Right renal cortex interstitium (tissue), 3 donors: ENCODE measurements at places on chromosomes 2 and 18. TPM values are rescaled to one million over a fixed set of nuclear protein-coding genes. Genes with fewer than 3 reads are reported as not detected.

IL37 gene
- polyA plus RNA-seq, result not detected

FNDC4 gene
- 7.4 TPM for polyA plus RNA-seq

MYO3B gene
- 7.6 TPM for polyA plus RNA-seq

SLC8A1 gene
- polyA plus RNA-seq, result 76.3 TPM

UGT1A4 gene
- polyA plus RNA-seq, result not detected

AQP12A gene
- not detected for polyA plus RNA-seq

MAB21L4 gene
- 0.76 TPM for polyA plus RNA-seq

SLC5A7 gene
- 0.76 TPM for polyA plus RNA-seq

GPR75 gene
- polyA plus RNA-seq, result 1.8 TPM

ACSL3 gene
- polyA plus RNA-seq, result 77.1 TPM

RAD51AP2 gene
- polyA plus RNA-seq, result 0.14 TPM

PPP1R1C gene
- 1.8 TPM for polyA plus RNA-seq

MC5R gene
- 0.31 TPM for polyA plus RNA-seq

RGPD3 gene
- polyA plus RNA-seq, result 0.35 TPM

CFC1 gene
- not detected for polyA plus RNA-seq

GREB1L gene
- 2.3 TPM for polyA plus RNA-seq

SP140 gene
- polyA plus RNA-seq, result 0.74 TPM

SERPINB10 gene
- polyA plus RNA-seq, result 0.58 TPM
